Stimulated activated CD8-positive, alpha-beta memory T cell treated with anti-CD3 and anti-CD28 coated beads, Interleukin-7, amount 100 ng/mL, for 48 hours (primary cell): ENCODE measurements at places on chromosomes 6 and 20.

- DNase-seq: no peak
Observed at GRCh38 chr6:157670466-157671186, 152.4 kb upstream of the SNX9 start.

DNA sequence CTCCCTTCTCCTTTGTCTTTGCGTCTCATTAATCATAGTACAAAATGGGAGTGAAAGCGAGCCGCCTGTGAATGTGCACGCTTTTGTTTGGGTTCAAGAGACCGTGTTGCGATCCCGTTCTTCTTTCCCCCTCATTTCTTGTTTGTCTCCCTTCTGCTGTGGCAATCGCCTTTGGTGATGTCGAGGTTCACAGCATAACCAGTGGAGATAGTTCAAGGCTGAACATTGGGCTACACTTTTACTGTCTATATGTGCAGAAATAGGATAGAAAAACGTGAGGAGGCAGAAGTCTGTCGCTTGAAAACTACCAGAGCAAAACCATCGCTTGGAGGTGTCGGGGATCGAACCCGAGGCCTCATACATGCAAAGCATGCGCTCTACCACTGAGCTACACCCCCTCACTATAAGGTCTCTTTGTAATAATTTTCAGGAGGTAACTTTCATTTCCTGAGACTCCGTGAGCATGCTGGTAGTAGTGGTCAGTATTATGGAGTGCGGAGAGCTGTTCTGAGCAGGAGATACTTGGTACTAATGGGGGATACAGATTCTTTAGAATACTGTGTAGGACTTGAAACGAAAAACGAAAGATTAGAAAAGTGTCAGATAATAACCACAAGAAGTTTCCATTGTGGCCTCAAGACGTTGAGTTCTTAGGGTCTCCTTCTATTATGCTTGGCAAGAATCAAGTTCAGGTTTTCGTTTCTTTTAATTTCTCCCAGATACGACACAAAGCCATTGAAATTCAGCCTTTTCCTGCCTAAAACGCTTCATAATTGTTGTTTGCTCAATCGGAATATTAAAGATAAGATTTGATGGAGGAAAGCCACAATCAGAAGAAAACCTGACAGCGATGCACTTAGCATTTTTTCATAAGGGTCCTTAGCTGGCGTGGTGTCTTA lies 106.6 kb downstream of the TRIM27 start:
- DNase-seq: no peak

GRCh38 chr6:42783177-42783875 lies 1.5 kb downstream of the BICRAL start:
- peak; percentile 41 for DNase-seq

- no peak for DNase-seq
Observed at GRCh38 chr6:1607516-1608221, 2.0 kb upstream of the FOXC1 start.

DNA sequence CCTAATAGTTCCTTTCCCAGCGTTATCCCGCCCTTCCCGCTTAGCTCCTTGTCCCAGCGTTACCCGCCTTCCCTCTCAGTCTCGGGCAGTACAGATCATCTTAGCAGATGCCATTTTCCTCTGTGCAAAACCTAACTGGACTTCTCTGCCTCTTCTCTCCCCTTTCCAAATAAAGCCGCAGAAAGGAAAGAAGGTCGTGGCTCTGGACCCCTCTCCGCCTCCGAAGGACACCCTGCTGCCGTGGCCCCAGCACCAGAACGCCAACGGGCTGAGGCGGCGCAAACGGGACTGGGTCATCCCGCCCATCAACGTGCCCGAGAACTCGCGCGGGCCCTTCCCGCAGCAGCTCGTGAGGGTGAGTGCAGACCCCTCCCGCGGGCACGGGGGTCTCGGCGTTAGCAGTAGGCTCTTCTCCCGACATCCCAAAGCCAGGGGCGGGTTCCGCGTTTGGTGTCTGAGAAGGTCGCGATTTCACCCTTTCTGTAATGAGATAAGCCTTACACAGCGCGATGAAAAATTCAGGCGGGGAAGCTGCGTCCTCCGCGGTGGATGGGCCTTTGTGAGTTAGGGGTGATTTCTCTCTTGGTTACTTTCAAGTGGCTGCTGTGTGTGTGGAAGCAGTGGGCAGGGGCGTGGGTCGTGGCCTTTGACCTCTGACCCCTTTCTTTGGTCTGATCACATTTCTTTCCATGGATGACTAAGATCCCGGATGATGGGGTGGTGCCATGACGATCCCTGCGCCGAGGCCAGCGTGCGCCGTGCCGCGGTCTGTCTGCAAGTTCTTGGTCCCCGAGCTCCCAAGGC lies 292.7 kb downstream of the TAF4 start:
- DNase-seq: no peak

DNA sequence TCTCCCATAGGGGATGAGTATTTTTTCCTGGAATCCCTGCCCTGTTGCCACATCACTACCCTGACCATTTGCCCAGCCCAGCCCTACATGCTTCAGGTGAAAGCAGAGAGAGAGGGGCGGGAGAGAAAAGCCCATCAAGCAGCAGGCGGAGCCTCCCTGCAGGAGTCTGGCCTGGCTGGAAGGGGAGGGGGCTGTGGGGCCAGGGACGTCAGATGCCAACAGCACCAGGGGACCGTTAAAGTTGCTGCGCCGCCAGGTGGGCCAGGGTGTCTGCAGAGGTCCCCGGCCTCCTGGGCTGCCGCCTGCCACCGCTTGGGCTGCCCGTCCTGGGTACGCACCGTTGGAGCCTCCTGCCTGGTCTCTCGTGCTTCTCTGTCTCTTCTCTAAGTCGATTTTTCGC lies 757 bp upstream of the R3HDML start:
- DNase-seq: no peak

GRCh38 chr6:135222623-135223022 lies 41.5 kb downstream of the MYB start:
- no peak for DNase-seq

DNA sequence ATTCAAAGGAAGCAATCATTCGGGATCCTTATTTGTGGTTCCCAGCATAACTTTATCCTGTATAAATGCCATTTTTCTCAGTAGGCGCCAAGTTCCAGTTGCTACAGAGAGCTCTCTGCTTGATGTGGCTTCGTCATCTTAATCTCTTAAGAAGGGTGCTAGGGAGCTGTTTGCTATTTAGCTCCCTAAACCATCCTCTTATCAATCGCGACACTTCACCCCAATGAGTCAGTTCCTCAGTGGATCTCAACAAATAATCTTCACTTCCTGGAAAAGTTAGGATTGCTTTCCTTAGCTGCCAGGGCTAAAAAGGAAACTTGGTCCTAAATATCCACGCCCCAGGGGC lies 1.3 kb upstream of the NKAIN2 start:
- no peak for DNase-seq

DNA sequence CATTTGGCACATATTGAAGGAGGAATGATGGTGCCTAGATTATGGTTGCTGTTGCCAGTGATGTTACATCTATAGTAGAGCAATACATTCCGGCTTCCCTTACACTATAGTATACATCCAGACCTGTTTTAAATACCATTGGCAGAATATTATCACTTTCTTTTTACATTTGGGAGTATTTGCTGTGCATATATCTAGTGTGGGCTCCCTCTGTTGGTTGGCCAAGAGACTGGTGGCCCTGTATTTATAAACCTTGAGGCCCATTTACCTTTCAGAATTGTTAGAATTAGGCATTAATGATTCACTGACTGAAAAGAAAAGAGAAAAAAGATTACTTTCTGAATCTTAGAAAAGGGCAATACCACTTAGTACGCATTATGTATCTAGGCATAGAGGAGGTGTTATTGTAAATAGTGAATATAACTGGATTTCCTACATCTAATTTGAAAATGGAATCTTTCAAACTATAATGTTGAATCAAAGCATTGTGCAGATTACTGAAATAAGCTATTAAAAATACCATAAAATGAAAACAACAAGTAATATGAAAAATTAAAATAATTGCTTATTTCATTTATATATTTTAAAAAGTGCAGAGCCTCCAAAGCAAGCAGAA lies 628.8 kb upstream of the MAN1A1 start:
- DNase-seq: no peak

DNA sequence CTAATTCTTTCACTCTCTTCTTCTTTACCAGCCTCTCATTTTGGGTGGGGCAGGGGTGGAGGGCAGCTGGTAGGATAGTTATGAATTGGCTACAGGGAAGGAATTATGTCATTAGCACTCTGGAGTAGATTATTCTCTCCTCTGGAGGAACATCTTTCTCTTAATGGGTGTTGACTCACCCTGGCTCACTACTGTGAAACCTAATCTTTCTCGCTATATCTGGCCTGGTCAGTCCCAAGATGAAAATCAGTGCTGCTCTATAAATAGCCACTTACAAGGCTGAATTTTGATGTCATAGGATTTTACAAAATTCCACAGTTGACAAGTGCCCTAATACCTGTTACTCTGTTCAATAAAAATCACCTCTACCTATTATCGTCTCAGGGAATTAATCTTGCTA lies 151.3 kb downstream of the COL9A1 start:
- DNase-seq: no peak

- no peak for DNase-seq
Observed at GRCh38 chr6:165272585-165272984, 36.8 kb downstream of the C6orf118 start.

- no peak for DNase-seq
Observed at GRCh38 chr6:6246544-6246943, 73.9 kb downstream of the F13A1 start.

GRCh38 chr20:21179757-21180156 lies 53.9 kb downstream of the KIZ start:
- DNase-seq: no peak

DNA sequence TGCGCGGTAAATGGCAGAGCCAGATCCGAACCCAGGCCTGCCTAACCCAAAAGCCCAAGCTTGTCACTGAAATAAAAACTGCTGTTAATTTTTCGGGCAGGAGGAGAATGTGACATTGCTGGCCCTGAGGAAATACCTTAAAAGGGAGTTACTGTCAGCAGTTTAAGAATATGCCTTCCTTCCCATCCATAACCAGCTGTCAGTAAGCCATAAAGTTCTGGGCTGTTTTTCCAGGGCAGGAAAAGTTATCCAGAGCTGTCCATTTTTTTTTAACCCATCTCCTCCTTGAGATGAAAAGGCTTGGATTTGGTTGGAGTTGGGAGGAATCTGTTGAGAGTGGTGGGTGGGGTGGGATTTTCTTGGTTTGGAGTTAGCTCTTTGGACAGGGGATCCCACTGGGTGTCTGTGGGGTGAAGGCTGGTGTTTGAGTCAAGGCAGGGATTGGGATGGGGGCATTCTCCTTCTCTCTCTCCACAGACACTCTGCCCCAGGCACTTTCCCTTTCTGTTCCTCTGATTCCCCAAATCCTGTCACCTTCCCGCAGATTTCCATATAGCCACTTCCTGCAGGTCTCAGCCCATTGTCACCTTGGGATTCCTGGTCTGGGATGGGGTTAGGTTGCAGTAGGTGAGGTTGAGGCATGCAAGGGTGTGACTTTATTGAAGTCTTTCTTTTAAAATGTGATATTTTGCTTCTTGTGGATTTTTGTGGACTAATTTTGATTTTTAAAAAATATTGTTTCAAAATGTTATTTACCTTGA lies 4.3 kb upstream of the KCNG1 start:
- DNase-seq: no peak

DNA sequence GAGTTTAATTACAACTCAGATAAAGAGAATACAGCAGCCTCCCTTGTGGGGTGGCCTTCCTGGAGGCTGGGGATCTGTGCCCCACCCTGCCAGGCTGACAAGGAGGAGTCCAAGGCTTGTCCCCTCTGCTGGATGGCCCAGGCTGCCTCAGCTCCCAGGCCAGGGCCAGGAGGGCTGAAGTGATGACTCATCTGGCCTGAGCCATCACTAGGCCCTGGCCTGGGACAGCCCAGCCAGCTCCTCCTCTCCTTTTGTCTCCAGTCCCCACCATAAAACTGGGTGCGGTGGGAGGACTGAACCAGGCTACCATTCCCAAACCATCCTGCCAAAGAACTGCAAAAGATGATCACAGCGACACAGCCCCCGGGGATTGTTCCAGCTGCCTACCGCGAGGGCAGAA lies 15.0 kb downstream of the GRM4 start:
- no peak for DNase-seq

DNA sequence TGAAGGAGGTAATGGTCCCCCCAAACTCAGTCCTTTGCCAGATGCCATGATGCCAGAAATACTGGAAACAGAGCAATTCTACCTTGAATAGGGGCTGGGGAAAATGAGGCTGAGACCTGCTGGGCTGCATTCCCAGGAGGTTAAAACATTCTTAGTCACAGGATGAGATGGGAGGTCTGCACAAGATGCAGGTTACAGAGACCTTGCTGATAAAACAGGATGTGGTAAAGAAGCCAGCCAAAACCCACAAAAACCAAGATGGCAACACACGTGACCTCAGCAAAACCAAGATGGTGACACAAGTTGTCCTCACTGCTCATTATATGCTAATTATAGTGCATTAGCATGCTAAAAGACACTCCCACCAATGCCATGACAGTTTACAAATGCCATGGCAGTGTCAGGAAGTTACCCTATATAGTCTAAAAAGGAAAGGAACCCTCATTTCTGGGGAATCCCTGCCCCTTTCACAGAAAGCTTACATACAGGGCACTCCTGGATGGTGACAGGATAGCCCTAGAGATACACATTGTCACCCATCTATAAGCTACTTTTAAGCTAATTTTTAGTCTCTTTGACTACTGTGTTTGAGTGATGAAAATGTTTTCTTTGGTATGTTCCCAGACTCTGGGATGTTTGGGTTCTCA lies 979.7 kb downstream of the TBC1D32 start:
- DNase-seq: no peak

- no peak for DNase-seq
Observed at GRCh38 chr6:13536796-13537526, 37.4 kb upstream of the SIRT5 start.

DNA sequence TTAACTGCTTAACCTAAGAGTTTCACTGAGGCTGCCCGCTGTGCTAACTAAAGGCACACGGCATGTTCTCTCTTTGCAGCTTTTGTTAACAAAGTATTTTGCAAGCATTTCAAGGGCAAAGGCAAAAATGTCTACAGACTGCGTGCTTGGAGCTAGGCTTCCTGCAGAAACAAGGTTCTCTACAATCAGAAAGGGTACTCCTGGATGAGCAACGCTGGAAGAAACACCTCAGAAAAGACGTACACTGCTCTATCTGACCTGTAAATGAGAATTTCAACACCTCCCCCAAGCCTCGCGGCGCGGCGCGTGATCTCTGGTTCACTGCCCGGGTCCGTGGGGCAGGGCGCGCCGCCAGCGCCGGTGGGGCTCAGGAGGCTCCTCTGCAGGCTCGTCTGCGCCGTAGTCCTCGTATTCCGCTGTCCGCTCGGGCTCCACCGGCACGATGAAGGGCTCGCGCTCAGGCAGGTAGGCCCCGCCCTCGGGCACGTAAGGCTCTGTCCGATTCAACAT lies 120.9 kb downstream of the COL12A1 start:
- no peak for DNase-seq

DNA sequence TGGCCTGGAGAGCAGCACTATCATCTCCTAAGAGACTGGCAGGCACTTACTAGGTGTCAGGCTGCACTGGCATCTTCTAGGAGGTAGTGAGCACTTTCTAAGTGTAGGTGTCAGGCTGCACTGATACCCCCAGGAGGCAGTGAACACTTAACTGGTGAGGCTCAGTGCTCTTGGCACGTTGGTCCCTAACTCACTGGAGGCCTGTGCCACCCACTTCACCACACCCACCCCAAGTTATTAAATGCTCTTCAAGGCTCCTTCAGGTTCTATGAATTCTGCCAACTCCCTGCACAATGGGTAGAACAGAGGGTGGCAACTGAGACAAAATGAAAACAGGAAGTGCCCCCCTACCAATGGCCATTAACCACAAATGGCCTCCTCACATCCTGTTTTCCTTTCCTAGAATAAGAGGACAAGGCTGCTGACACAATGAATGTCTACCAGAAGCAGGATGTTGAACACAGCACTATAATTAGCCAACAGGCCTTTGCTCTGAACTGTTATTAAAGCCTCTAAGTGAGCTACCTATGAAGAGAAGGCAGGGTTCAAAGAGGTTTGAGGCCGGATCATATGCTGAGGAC lies 29.4 kb downstream of the NCOA5 start:
- DNase-seq: no peak
